ENCODE measurements at places on chromosomes 7 and 10.

DNA sequence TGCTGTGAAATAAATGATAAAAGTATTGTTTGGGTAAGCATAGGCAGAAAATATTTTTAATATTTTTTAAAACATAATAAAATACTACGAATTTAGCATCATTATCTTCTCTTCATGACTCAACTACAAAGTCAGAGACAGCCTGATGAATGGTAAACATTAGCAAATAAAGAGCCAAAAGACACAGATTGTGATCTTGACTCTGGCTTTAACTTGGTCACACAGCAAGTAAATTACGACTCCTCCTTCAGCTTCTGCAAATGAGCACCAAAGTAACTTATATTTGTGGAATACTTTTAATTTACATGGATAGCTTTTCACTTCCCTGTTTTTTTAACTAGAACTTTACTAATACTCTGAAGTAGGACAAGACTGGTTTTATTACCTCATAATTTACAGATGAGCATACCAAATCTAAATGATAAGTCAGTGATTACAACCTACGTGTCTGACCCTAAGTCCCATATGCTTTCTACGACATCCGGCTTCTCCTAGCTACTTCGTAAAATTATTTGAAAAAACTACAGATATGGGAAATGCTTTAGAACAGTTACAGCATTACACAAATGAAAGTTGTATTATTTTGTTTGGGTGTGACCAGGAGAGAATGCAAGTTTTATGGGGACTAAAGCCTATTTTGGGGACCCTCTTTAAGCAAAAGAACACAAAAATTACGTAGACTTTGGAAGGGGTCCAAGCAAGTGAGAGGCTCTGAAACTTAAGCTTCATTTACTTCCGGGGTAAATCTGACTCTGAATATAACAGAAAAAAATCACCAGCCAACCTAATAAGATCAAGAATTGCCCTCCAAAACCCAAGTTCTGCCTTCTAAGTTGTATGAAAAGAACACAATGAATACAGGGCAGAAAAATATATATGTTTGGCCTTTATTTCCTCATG lies 133.8 kb downstream of the CPEB3 start:
- DNase-seq: no peak

DNA sequence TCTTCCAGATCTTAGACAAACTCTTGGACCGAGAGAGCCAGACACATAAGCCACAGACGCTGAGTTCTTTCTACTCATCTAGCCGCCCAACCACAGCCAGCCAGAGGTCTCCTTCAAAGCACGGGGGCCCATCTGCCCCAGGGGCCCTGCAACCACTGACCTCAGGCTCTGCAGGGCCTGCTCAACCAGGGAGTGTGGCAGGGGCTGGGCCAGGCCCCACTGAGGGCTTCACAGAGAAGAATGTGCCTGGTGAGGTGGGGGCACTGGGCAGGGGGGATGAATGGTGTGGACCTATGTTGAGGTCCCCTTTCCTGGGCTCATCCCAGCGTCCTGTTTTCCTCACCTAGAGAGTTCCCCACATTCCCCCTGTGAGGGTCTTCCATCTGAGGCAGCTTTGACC lies 11.4 kb downstream of the ZSWIM8 start:
- no peak for DNase-seq

DNA sequence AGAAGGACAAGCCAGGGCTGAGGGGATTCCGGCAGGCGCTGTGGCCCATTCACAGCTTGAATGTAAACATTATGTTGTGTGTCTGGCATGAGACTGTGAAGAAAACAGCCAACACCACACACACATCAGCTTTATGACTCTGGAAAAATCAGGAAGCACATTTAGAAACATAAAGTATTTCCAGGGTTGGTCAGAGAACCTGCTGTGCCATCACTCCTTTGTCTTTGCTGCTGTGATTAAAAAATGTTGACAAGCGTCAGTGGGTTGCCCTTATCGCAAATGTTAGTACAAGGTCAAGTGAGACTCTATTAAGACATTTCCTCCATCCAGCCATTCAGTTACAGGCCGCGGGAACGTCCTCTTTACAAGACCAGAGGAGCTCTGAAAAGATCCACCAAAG lies 95.4 kb downstream of the TAX1BP1 start:
- DNase-seq: no peak

GRCh38 chr7:12398186-12398585 lies 5.5 kb downstream of the VWDE start:
- DNase-seq: no peak

GRCh38 chr10:100775386-100775785 lies 30.0 kb downstream of the PAX2 start:
- DNase-seq: no peak

- peak; percentile 47 for DNase-seq
Observed at GRCh38 chr7:103447073-103447960, 1.3 kb upstream of the SLC26A5 start.

- DNase-seq: peak; percentile 50
Observed at GRCh38 chr10:5509236-5509635, 9.9 kb upstream of the CALML5 start.

GRCh38 chr7:150321788-150322113 lies 1.4 kb upstream of the LRRC61 start:
- no peak for DNase-seq
